Type B pancreatic cell (in vitro differentiated cells): ENCODE measurements at places on chromosomes 12 and 14.

GRCh38 chr12:32151552-32151951 is 44.9 kb downstream of the BICD1 start:
- H3K36me3 ChIP-seq, result peaks cover 35% of the 10 kb centered on the region
- no peak for DNase-seq
- no peak overlapping the region for H3K4me3 ChIP-seq
- no peaks in the 10 kb centered on the region for H3K27me3 ChIP-seq

- no peaks in the 10 kb centered on the region for H3K36me3 ChIP-seq
- H3K27ac ChIP-seq, result no peak overlapping the region
- no peak overlapping the region for H3K4me3 ChIP-seq
- no peak for DNase-seq
Measured at GRCh38 chr12:119044094-119044493, 62.8 kb downstream of the SRRM4 start.

DNA sequence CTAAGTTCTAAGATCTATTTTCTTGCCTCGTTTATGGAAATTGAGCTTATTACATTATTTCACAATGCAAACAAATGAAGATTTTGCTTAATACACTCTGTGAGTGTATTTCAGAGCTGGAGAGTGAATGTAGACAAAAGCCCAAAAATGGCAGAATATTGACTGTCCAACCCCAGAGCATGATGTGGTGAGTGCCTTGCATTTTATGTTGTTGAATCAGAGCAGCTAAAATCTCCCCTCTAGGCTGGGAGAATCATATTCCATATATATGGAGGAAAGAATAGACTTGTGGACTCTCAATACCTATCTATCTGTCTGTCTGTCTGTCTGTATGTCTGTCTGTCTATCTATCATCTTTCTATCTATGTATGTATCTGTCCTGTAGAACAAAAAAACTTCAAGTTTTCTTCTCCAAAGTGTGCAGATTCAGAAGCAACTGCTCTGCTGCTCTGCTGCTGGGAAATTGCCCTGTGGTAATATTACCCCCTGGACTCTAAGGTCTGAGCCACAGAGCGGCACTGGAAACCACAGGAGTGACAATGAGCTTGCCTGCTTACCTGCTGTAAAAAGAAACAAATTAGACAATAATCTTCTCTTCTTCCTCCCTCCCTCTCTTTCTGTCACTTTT is 209.4 kb upstream of the PRICKLE1 start:
- H3K27me3 ChIP-seq, result no peaks in the 10 kb centered on the region
- no peaks in the 10 kb centered on the region for H3K4me1 ChIP-seq
- DNase-seq, result no peak
- no peaks in the 10 kb centered on the region for H3K36me3 ChIP-seq
- H3K27ac ChIP-seq, result no peak overlapping the region

DNA sequence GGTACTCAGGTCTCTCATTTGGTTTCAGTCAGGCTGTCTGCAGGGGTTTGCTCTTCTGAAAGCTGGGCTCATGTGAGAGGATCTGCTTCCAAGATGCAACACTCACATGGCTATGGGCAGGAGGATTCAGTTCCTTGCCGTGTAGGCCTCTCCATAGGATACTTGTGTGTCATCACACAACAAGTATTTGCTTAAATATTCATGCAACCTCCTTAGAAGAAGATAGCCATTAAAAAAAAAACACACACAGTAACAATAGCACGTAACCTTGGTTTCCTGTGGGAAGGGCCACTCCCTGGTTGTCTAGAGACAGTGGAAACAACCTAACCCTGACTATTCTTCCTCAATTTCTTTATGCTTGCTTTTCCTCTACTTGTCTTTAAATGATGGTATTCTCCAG is 31.8 kb upstream of the CLEC4E start:
- H3K4me1 ChIP-seq, result no peaks in the 10 kb centered on the region
- H3K27me3 ChIP-seq, result peaks cover 14% of the 10 kb centered on the region
- DNase-seq, result no peak
- no peaks in the 10 kb centered on the region for H3K36me3 ChIP-seq

DNA sequence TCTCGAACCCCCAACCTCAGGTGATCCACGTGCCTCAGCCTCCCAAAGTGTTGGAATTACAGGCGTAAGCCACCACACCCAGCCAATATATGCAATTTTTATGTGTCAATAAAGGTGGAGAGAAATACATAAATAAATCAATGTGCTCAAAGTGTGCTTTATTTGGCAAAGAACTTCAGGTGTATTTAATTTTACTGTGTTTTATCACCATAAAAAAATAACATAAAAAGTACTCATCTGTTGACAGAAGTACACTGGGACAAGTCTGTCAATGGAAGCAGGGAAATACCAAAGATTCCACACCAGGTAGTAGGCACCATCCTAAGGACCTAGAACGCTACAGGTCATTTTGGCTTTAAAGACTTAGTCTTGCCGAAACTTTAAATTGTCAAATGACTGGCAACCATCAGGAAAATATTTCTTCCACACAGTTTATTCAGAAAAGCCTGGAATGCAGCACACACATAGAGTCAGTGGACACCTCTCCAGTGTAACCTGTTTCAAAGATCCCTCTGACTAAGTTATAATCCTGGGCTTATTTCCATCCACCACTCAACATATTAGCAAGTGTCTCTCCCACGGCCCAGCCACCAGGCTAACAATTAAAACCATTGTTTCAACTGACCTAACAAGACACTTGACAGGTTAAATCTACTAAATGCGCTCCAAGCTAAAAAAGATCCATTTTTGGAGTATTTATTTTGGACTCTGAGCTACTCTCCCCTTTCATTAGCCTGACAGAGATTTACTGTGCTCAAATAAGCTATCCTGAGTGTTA is 4.2 kb downstream of the ERO1A start:
- no peak overlapping the region for H3K27ac ChIP-seq
- H3K4me1 ChIP-seq, result peaks cover 25% of the 10 kb centered on the region
- H3K4me3 ChIP-seq, result no peak overlapping the region
- no peak for DNase-seq
- no peaks in the 10 kb centered on the region for H3K36me3 ChIP-seq

DNA sequence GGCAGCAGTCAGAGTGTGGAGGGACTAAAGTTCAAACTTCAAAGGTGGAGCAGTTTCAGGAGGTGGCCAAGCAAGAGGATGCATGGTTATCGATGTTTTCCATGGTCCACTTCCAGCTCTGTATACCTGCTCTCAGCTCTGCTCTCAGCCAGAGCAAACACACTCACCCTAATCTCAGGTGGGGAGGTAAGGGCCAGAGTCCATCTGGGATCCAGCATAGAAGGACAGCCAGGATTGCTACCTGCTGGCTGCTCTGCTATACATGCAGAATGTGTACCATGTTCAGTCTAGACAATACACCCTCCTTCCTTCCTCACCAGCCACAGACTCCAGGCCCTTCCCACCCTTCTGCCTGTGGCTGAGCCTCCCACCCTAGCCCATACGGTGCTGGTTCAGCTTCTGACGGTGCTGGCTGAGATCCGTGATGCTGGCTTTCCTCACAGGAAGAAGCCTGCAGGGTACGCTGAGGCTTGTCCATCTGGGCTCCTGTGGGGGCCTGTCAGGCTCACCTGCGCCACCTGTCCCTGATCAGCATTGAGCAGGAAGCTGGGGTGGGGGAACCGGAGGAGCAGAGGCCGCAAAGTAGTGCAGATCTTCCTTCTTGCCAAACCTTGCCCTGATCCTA is 2.4 kb downstream of the CBLN3 start:
- H3K27me3 ChIP-seq, result no peaks in the 10 kb centered on the region
- H3K4me3 ChIP-seq, result peak overlapping the region; percentile 42
- peak overlapping the region; percentile 48 for H3K27ac ChIP-seq
- no peak for DNase-seq
- H3K36me3 ChIP-seq, result peaks cover 6% of the 10 kb centered on the region
- peaks cover 11% of the 10 kb centered on the region for H3K4me1 ChIP-seq

GRCh38 chr14:54589076-54589475 is 22.1 kb downstream of the SAMD4A start:
- H3K27me3 ChIP-seq, result no peaks in the 10 kb centered on the region
- no peak for DNase-seq
- H3K36me3 ChIP-seq, result peaks cover 12% of the 10 kb centered on the region
- H3K4me1 ChIP-seq, result no peaks in the 10 kb centered on the region
- H3K27ac ChIP-seq, result no peak overlapping the region

DNA sequence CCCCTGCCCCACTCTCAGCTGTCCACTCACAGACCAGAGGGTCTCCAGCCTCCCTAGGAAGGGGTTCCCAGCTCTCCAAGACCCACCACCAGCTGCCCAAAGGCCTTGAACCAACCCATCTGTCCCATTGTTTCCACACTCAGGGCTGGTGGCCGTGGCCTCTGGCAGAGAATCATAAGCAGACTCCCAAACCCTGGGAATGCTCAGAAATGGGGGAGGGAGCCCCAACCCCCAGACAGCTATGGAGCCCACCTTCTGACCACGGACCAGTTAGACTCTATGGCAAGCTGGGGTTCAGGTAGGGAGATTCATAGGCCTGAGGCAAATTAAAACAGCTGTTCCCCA is 280.0 kb downstream of the DPF3 start:
- peaks cover 34% of the 10 kb centered on the region for H3K4me1 ChIP-seq
- H3K36me3 ChIP-seq, result no peaks in the 10 kb centered on the region
- DNase-seq, result no peak
- no peak overlapping the region for H3K27ac ChIP-seq
- H3K4me3 ChIP-seq, result no peak overlapping the region

DNA sequence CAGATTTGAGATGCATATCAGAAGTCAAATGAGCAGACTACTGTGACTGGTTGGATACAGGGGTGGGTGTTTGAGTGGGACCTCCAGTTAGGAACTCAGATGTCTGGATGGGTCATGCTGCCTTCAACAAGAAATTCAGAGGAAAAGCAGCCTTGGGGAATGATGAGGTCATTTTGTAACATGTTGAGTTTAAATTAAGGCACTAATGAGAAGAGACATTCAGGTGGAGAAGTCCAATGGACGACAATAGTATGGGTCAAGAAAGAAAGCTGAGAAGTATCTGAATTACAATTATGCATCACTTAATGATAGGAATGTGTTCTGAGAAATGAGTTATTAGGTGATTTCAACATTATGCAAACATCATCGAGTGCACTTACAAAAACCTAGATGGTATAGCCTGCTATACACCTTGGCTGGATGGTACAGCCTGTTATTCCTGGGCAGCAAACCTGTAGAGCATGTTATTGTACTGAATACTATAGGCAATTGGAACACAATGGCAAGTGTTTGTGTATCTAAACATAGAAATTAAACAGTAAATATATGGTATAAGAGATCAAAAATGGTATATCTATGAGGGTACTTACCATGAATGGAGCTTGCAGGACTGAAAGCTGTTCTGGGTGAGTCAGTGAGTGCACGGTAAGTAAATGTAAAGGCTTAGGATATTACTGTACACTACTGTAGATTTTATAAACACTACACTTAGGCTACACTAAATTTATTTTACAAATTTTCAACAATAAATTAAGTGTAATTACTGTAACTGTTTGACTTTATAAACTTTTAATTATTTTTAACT is 414.7 kb downstream of the RAD51B start:
- H3K4me1 ChIP-seq, result peaks cover 14% of the 10 kb centered on the region
- no peaks in the 10 kb centered on the region for H3K27me3 ChIP-seq

DNA sequence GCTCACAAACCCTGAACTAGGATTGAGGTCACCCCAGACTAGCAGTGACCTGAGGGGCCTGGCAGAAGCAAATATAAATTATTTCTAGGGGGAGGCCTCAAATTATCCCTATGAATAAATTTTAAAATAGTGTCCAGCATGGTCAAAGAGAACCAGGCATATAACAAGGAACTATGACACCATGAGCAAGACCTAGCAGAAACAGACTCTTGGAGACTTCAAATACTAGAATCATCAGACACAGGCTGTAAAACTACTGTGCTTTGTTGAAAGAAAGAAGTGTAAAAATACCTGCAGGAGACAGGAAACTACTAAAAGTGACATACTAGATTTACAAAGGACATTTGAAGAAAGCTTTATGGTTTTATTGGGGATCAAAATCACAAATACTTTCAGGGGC is 3.2 kb upstream of the BCL7A start:
- peaks cover 7% of the 10 kb centered on the region for H3K27me3 ChIP-seq
- peak overlapping the region; percentile 52 for H3K4me3 ChIP-seq
- DNase-seq, result no peak
- H3K27ac ChIP-seq, result no peak overlapping the region
- H3K4me1 ChIP-seq, result peaks cover 10% of the 10 kb centered on the region

DNA sequence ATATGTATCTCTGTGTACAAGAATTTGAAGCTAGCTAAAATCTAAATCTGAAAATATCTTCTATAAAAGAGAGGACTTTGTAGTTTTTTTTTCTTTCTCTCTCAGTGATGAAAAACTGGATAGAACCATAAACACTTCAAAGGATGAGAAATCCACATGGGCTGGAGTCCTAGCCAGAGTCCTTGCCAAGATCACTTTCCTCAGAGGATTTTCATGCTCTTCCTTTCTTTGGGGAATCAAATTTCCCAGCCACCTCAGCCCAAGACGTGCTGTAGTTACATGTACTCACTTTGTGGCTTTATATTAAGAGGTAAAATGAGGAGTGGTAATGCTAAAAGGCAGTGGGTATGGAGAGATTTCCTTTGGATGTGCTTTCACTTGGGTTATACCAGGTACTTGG is 110.3 kb downstream of the SLC38A1 start:
- H3K4me1 ChIP-seq, result peaks cover 30% of the 10 kb centered on the region
- H3K27me3 ChIP-seq, result no peaks in the 10 kb centered on the region
- peaks cover 10% of the 10 kb centered on the region for H3K36me3 ChIP-seq
- no peak for DNase-seq
- H3K27ac ChIP-seq, result no peak overlapping the region

GRCh38 chr12:104026841-104027599 is 23.0 kb downstream of the GLT8D2 start:
- H3K4me1 ChIP-seq, result no peaks in the 10 kb centered on the region
- H3K4me3 ChIP-seq, result no peak overlapping the region
- peaks cover 2% of the 10 kb centered on the region for H3K27me3 ChIP-seq
- no peak overlapping the region for H3K27ac ChIP-seq
- H3K36me3 ChIP-seq, result no peaks in the 10 kb centered on the region
- no peak for DNase-seq

GRCh38 chr12:124694250-124694649 is 126.8 kb upstream of the NCOR2 start:
- H3K27me3 ChIP-seq, result no peaks in the 10 kb centered on the region
- DNase-seq, result no peak
- H3K36me3 ChIP-seq, result no peaks in the 10 kb centered on the region
- no peak overlapping the region for H3K4me3 ChIP-seq

GRCh38 chr12:17511369-17511768 is 578.6 kb downstream of the RERGL start:
- H3K27ac ChIP-seq, result no peak overlapping the region
- peaks cover 4% of the 10 kb centered on the region for H3K27me3 ChIP-seq
- no peaks in the 10 kb centered on the region for H3K36me3 ChIP-seq
- no peaks in the 10 kb centered on the region for H3K4me1 ChIP-seq
